ENCODE measurements at places on chromosomes 2 and 18.

DNA sequence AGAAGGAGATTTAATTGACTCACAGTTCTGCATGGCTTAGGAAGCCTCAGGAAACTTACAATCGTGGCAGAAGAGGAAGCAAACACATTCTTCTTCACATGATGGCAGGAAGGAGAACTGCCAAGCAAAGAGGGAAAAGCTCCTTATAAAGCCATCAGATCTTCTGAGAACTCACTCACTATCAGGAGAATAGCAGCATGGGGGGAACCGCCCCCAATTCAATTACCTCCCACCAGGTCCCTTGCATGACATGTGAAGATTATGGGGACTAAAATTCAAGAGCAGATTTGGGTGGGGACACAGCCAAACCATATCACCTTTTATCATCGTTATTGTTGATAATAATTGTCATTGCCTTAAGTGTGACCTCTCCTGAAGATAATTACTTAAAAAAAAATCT lies 197.9 kb upstream of the SLC14A2 start:
- DNase-seq: no peak

- no peak for DNase-seq
Measured at GRCh38 chr18:10405816-10406663, 48.4 kb upstream of the APCDD1 start.

GRCh38 chr2:207223051-207223450 lies 57.3 kb upstream of the KLF7 start:
- DNase-seq: no peak

- DNase-seq: no peak
Measured at GRCh38 chr2:1727101-1727771, 17.1 kb downstream of the PXDN start.

DNA sequence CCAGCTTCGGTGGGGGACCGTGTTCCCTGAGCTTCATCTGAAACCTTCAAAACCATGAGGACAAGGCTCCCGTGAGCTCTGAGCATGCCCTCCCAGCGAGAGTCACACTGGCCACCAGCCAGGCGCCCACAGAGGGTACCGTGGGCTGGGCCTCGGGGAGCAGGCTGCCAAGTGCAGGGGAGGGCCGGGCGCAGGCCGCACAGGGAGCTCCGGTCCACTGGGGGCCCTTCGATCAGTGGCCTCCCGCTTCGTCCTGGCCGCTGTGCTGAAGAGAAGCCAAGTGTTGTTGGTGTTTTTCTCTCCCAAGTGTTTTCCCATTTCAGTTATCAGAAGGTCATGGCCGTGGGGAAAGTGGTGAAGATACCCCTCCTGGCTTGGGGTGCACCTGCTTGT lies 144.4 kb downstream of the PTGR3 start:
- no peak for DNase-seq

DNA sequence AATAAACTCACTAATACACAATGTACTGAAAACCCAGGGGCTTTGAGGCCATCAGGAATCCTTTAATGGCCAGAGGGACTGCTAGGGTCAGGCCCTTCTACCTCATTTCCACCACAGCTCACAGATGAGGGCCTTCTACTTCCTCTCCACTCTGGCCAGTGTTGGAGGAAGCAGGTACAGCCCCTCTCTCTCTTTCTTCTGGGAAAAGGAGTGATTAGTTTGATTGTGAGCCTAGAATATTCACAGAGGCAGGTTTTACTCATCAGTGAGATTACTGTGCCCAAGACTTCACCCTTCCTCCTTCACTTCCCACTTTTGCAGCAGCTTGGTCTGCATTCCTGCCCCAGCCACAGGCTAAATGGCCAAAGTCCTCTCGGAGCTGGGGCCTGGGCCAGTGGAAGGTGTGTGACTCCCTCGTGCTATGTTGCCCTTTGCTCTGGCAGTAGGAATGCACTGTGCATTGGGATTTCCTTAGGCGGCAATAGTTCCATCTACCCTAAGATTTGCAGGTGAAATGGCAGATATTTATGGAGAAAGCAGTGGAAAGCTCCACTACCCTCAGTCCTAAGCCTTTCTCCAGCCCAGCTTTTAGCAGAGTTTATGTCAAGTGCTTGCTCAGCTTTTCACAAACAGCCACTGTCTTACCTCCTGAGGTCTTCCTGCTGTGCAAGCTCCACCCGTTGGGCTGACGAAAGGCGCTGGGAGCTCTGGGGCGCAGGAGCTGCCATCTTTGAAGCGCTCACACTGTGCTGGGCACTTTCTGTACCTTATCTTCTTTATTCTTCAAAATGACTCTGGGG lies 36.2 kb upstream of the YES1 start:
- DNase-seq: no peak
